Amniotic epithelial cell (primary cell): ENCODE measurements at places on chromosomes 5 and 9.

- DNase-seq, result peak; percentile 55
These were observed 60.4 kb upstream of the SPRY4 start for GRCh38 chr5:142385194-142385593.

DNA sequence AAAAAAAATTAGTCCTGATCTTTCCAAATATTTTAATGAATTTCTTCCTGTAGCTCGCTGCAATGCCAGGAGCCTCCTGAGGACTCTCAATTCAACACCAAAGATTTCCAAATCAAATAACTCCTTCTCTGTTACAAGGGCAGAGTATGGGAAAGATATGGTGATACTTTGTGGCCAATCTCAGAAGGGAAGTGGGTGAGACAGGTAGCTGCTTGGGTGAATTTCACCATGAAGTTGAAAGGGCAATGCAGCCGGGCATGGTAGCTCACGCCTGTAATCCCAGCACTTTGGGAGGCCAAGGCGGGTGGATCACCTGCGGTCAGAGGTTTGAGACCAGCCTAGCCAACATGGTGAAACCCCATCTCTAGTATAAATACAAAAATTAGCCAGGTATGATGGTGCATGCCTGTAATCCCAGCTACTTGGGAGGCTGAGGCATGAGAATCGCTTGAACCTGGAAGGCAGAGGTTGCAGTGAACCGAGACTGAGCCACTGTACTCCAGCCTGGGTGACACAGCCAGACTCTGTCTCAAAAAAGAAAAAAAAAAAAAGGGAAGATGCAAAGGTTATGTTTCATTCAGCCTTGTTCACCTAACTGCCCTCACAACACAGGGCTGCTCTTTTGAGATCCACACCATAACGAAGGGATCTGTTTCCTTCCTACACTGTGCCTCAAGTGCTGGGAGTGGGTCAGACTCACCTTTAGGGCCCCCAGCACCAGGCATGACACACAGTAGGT is 58.6 kb downstream of the PTPN3 start:
- DNase-seq, result no peak

DNA sequence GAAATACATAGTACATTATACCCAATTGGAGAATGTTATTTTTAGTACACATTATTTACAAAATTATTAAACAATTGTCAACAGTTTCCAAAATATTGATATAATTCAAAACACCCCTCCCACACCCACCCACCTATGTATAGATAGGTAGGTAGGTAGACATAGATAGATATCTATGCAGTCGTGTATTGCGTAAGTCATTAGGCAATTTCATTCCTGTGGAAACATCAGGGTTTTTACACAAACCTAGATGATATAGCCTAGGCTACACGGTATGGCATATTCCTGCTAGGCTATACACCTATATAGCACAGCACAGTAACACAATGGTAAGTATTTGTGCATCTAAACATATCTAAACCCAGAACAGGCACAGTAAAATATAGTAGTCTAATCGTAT is 377.3 kb downstream of the ANXA1 start:
- no peak for DNase-seq

- DNase-seq, result no peak
These were observed 19.9 kb upstream of the IL9 start for GRCh38 chr5:135915466-135916001.

DNA sequence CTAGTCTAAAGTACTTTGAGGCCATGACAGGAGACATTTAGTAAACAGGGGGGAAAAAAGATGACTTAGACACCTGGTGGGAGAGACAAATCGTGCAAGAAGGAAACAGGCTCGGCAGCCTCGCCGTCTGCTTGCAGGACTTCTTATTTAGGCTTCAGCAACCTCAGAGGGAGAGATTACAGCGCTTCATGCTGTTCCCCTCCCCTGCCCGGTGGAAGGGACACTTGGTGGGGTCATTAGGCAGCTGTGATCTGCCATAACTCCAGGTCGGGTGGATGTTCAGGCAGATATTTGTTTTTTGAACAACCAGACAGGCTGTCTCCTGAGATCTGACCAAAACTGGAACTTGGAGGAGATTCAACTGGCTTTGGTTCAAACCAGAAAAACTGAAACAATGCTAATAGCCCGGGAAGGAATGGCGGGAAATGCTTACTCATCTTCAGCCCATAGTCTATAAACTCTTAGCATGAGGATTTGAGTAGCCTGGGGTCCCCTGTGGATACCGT is 38.1 kb upstream of the CD180 start:
- DNase-seq, result peak; percentile 75

GRCh38 chr9:8186560-8186959 is 387.0 kb upstream of the DMAC1 start:
- no peak for DNase-seq
